ENCODE measurements at places on chromosomes 3 and 15. TPM values are rescaled to one million over a fixed set of nuclear protein-coding genes. Genes with fewer than 3 reads are reported as not detected.

Gene COL7A1
- total RNA-seq, result 3.0 TPM

GRCh38 chr3:197015790-197016736 is 13.6 kb downstream of the MELTF start:
- no peak for DNase-seq

DNA sequence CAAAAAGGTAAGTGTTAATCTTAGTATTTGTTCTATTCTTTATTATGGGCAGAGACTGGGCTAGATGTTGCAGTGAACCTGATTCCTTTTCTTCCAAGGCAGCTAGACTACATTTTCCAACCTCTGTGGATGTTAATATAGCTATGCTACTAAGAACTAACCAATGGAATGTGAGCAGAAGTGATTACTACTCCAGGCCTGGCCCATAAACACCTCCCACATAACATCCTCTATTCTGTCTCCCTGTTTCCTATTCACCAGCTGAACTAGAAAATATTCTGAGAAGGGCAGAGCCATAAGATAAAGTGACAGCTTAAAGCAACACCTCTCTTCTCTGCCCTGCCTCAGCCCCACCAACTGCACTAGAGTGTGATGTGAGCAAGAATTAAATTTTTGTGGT is 29.4 kb downstream of the CD200R1L start:
- DNase-seq, result no peak

GRCh38 chr15:39330061-39330460 is 250.8 kb upstream of the THBS1 start:
- DNase-seq, result no peak

Gene APBA2
- total RNA-seq, result 35.8 TPM

- DNase-seq, result no peak
These were observed 66.8 kb downstream of the RPL39L start for GRCh38 chr3:187072511-187072910.

- DNase-seq, result no peak
These were observed 40.3 kb downstream of the RGMA start for GRCh38 chr15:93048759-93049161.

All from neural progenitor cell (in vitro differentiated cells).